Ovary (tissue), 10 donors: ENCODE measurements at places on chromosomes 13 and 19.

GRCh38 chr13:46751811-46752635, 44.9 kb downstream of the ESD start:
- DNase-seq: no peak

DNA sequence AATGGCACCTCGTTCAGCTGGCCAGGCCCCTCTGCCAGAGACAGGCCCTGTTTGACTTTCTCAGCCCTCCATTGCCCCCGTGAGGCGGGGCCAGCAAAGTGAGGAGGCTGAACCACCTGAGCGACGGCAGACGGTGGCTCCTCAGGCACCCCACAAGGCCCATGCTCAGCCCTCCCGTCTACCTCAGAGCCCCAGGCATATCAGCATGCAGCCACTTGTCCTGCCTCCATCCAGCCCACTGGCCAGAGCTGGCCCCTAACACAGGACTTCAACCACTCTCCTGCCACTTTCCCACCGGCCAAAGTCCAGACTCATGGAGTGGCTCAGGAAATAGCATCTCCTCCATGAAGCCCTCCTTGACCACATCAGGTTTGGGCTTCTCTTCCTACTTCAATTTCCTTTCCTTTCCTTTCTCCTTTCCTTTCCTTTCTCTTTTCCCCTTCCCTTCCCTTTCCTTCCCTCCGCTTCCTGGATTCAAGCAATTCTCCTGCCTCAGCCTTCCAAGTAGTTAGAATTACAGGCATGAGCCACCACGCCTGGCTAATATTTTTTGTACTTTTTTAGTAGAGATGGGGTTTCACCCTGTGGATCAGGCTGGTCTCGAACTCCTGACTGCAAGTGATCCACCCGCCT, 9.3 kb downstream of the SLC7A10 start:
- no peak for DNase-seq

- DNase-seq: no peak
These were observed 182.6 kb downstream of the COL4A1 start for GRCh38 chr13:110124201-110124940.

GRCh38 chr19:18434411-18435175, 3.3 kb downstream of the ISYNA1 start:
- peak; percentile 57 for DNase-seq

DNA sequence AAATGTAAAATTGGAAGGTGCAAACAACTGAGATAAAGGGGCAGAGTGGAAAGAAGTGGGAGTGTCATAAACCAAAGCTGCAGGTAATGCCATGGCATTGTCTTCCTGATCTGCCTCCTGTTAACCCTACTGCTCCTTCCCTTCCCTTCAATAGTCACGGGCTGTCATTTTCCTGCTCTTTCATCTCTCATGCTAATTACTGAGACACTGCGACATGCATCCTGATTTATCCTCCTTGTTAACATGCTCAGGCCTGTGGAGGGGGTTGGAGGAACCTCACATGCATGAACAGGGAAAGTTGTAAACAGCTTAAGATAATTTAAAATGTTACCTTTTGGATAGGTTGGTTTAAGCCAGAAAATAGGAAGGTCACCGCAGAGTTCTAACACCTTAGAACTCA, 27.2 kb downstream of the CNMD start:
- no peak for DNase-seq

DNA sequence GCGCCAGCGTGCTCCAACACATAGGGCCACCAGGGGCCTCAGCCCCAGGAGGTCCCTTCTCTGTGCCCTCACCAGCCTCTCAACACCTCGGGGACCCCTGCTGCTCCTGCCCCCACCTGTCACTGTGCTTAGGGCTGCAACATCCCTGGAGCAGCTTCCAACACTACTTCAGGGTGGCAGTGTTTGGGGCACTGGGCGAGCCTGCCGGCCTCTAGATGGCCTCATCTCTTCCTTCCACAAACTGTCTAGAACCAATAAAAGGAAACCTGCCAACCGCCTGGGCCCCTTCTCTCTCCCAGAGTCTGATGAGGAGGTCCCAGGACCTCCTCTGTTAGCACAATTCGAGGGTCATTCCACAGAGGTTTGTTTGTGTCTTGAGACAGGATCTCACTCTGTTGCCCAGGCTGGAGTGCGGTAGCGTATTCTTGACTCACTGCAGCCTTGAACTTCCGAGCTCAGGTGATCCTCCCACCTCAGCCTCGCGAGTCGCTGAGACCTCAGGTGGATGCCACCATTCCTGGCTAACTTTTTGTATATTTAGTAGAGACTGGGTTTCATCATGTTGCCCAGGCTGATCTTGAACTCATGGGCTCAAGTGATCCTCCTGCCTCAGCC, 10.1 kb upstream of the SHD start:
- DNase-seq: no peak

DNA sequence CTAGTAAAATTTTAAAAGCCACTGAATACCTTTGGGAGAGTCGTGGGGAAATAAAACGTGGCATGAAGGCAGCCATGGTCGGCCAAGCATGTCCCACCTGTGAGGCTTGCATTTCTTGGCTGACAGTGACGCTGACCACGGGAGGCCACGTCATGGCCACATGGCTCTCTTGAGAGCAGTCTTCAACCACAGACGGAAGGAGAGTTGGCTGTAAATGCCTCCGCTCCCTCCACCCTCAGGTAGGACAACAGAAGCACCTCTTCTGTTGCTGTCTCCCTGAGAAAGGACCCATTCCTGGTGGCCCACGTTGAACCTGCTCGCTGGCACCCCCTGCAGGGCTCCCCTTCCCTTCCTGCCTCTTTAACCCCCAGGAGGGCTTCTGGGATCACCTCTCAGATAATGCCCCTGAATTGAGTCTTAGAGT, 10.6 kb upstream of the LRRC25 start:
- no peak for DNase-seq

DNA sequence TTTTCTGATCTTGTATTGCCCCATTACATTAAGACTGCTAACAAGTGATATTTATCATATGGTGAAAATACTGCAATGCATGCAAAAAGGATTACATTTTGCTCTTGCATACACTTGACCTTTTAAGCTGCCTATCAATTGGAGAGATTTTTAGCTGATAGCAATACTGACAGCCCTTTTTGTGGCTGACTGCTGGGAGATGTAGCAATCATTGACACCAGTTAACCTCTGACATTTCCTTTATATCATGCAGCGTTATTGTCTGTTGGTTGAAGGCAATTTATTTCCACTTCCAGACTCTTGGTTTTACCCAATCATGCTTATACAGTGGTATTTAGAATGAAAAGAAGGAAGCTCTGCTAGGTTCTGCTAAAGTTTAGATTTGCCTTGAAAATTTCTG, 364.0 kb downstream of the LMO7 start:
- no peak for DNase-seq

DNA sequence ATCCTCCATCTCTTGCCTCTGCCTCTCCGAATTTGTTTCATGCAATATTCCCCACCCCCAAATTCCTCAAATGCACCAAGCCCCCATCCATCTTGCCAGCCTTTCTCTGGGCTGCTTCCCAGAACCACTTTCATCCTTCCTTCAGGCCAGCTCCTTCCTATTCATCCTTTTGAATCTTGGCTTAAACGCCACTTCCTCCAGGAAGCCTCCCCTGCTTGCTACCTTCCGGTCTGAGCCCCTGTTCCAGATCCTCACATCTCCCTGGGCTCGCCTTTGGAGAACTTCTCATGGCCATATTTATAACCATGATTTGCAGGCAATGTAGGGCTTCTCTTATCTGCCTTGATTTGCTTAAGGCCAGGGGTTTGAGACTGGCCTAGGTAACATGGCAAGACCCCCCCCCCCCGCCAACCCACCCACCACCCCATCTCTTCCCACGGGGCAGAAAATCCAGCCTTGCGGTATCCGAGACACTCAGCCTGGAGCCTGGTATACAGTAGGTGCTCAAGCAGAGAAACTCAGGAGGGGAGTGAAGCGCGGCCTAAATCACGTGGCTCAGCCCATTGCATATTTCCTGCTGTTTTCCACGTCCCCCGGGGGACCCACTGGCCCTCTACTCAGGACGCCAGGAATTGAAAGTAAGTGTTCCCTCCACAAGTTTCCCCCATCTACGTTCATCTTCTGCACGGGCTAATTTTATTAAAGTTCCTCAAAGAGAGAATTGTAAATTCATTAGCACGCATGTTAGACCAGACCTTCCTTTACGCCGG, 151.9 kb downstream of the PTPRS start:
- DNase-seq: no peak

- no peak for DNase-seq
These were observed 31.6 kb downstream of the ATP11A start for GRCh38 chr13:112721198-112722104.

GRCh38 chr13:77222909-77223308, 104.0 kb downstream of the MYCBP2 start:
- no peak for DNase-seq

- no peak for DNase-seq
These were observed 26.4 kb upstream of the FAM216B start for GRCh38 chr13:42754801-42755510.

DNA sequence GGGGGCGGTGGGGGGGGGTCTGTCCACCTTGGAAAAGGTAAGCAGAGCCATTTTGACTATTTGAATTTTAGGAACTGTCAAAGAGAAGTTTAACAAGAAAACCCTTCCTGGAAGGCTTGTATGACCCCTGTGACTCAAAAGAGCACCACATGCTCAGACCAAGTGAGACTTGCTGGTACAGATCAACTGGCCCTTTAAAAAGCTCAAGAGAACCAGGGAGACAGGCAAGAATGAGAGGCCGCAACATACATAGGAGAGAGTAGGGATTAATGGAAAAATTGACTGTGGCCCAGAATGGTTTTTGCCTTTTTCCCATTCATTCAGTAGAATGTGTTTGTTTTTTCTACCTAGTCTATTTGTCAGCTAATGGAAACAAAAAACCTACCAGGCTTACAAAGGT, 26.2 kb upstream of the ATP8A2 start:
- DNase-seq: no peak
